ENCODE measurements at places on chromosomes 3 and 15.

- no peak for DNase-seq
Measured at GRCh38 chr15:98592136-98592535, 56.2 kb upstream of the IGF1R start.

GRCh38 chr3:10726787-10727186 is 89.2 kb upstream of the SLC6A11 start:
- no peak for DNase-seq

DNA sequence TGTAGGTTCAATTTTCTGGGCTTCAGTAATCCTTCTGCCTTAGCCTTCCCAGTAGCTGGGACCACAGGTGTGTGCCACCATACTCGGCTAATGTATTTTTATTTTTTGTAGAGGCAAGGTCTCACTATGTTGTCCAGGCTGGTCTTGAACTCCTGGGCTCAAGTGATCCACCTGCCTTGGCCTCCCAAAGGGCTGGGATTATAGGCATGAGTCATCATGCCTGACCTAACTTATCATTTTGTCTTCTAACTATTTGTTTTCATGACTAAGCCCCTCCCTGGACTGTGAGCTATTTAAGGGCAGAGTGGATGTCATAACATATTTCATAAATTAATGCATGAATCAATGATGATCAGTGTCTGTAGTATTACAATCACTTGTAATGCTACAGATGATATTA is 56.1 kb upstream of the PIAS1 start:
- no peak for DNase-seq

- DNase-seq = no peak
Measured at GRCh38 chr3:156334841-156335545, 214.6 kb downstream of the KCNAB1 start.

- no peak for DNase-seq
Measured at GRCh38 chr15:61318802-61319525, 89.9 kb upstream of the RORA start.

DNA sequence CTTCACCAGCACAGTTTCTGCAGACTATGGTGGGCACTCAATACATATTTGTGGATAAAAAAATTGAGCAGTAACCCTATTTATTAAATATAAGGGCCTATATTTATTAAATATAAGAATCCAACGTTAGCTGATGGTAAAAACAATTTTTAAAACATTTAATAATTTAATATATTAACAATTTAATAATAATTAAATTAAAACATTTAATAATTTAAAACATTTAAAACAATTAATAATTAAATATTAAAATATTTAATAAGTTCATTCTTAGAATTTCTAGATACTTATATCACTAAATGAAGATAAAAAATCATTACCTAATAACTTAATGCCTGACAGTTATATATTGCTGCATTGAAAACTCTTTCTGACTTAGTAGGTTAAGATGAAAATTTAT is 880.2 kb upstream of the EPHA6 start:
- no peak for DNase-seq

DNA sequence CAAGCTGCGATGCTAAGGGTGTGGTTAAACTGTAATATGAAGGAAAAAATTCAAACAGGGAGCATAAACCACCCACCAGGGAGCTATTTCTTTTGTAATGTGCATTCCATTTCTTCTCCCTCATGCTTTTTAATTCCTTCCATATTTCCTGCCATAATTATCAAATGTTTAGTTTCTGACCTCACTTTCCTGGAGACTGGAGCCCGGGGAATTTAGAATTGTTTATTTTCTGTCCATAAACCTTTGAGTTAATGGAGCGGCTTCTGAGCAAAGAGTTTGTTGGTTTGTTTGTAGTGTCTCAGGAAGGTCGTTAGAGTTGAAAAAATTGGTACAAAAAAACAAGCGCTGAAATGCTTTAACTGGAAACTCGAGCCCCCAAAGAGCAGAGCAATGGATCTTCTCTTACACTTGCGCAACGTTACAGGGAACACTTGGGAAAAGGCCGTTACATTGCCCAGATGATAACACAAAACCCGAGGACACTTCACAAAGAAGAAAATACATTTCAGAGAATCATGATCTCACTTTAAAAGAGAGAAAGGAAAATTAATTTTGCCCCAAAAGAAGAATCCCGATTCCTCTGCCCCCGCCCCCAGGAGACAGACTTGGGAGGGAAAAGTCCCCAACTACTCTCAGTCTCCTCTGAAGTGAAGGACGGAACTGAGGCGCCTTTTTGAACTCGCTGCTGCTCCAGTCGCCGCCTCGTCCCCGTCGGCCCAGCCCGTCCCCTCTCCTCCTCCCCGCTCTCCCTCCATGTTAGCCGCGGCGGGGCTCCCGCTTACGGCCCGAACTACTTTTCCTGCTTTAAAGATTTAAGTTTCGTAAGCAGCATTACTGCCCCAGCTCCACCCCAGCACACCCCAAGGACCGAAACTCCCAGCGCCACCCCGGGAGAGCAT is 842 bp downstream of the FSTL1 start:
- DNase-seq = no peak

- no peak for DNase-seq
Measured at GRCh38 chr3:140018556-140018955, 83.6 kb downstream of the CLSTN2 start.

- DNase-seq = peak; percentile 76
Measured at GRCh38 chr3:48663489-48664312, 1.0 kb upstream of the CELSR3 start.

GRCh38 chr3:147730284-147730683 is 321.1 kb downstream of the ZIC1 start:
- no peak for DNase-seq

DNA sequence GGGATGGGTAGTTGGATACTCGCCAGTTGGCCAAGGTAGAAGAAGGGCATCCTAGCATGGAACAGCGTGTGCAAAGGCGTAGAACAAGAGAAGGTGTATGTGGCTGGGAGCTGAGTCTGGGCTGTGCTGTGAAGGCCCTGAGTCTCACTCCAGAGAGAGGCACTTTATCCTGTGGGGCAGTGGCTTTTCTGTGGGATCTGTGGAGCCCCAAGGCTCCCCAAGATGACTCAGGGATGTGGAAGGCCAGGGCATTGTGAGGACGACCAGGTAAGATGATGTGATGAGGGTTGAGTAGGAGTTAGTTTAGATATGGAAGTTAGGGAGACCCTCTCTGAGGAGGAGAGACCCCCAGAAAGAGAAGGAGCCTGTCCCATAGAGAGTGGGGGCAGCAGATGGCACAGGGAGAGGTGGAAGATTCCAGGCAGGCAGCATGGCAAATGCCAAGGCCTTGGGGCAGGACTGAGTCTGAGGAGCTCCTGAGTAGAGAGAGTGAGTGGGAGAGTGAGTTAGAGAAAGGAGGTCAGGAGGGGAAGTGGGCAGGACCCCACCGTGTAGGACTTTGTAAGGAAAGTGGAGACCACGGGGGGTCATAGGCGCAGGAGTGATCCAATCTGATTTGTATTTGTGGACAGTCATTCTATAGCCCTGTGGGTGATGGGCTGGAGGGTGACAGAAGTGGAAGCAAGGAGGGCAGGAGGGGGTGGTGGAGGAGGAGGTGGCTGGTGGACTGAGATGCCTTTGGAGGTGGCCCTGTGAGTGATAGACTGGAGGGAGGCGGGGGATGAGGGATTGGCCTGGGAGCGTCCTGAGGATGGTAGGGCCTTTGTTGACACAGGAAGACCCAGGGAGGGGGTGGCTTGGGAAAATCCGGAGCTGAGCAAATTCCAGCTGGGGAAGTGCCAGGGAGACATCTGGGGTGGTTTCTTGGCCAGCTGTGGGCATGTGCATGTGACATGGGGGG is 50.3 kb downstream of the FBLN2 start:
- no peak for DNase-seq

DNA sequence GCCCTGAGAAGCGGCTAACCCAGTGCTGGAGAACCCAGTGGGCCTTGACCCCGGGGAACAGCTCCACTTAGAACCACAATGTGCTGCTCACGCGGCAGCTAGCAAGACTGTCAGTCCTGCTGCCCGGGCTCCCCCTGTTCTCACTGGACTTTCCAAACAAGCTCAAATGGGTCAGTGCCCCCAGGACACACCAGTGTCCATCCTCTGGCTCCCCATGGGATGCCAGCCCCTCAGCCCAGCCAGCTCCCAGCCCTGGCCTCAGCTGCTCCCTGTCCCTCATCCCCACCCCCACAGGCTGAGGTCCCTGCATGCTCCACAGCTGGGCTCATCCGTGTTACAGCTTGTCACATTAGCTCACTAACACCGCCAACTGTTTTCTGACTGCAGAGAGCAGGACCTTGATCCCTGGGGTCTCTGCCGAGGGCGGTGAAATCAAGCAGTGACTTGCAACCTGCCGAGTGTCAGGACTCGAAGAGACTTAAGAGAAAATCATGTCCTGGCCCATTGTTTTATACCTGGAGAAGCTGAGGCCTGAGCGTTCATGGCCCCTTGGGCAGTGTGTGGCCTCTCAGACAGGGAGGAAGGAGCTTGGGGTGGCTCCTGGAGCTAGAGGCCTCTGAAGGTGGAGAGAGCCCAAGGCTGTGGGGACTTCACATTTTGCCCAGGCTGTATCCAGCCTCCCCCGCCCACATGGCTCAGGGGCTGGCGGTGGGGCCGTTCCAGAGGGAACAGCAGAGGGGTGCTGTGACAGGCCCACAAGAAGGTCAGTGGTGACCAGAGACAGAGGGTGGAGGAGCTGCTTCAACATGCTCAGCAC is 157.5 kb downstream of the MEGF11 start:
- peak; percentile 76 for DNase-seq

DNA sequence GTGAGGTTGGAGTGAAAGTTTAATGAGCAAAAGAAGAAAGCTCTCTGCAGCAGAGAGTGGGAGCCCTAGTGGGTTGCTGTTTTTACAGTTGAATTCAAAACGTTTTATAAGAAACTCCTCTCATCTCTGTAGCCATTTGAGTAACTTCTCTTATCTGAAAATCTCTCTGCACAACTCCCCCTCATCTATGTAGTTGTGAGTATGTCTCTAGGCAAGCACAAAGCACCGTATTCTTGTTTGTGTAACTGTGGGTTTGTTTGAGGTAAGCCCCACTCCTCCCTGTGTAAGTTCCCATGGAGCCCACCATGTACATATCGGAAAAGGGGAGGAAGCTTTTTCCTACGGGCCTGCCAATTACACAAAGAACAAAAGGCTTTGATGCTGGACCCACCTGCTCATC is 56.5 kb upstream of the GOLGA6L2 start:
- DNase-seq = no peak

GRCh38 chr3:85846940-85847339 is 888.2 kb downstream of the CADM2 start:
- DNase-seq = no peak

DNA sequence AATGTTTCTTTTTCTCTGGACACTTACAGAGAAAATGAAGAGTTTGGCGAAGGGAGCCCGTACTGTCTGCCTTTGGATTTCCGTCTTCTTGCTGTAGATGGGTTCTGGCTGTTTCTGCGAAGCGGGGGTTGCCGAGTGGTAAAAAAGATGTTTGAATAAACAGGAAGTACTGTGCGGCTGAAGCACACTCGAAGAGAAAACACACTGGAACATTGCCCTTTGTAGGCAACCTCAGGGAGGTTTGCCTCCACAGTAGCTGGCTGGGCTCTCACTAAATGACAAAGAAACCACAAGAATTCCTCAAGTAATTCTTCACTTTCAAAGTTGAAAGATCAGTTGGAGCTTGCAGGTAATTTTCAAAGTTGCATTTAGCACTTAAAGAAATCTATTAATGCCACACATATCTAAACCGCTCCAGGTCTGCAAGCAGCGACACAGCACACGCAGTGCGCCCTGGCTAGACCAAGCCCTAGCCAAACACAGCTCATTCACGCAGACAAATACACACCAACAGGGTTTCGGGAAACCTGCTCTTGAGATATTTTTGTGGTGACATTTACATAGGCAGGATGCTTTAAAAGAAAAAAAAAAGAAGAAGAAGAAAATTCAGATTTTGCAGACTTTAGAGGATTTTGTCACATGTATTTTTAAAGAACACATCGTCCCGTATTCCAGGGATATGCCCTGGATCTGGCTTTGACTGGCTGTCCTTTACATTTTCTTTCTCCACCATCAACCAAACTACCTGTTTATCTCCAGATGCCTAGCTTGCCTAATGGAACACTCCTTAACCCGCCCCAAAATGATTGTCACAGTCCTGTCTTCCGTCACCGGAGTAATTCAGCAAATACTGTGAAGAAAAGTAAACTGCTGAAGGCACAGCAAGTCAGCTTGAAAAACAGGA is 452.8 kb downstream of the FOXP1 start:
- DNase-seq = no peak

DNA sequence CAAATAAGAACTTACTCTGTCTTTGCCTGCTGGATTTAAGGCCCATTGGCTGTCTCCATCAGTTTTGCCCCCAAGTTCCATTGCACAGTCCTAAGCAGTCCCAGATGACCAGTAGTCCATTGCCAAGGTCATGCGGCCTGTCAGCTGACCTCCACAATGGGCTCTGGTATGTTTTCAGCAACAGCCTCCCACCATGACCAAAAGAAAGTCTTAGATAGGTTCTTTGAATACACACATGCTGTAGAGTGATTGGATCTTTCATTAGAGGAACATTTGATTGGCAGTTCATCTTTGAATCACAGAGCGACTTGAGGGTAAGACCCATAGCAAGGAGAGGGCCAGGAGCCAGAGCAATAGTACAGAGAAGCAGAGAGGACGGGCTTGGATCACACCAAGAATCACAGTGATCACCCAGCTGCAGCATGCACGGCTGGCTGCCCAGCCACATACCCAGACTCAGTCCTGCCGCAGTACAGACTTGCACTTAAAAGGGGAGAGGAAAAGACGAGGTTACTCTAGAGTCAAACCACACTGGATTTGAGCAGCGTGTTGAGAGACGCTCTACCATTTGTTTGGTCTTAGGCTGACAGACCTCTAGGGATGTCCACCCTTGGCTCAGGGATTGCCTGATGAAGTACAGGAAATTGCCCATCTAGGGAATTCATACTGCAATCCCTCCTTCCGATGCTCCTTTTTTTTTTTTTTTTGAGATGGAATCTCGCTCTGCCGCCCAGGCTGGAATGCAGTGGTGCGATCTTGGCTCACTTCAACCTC is 50.4 kb downstream of the APH1B start:
- DNase-seq = no peak

DNA sequence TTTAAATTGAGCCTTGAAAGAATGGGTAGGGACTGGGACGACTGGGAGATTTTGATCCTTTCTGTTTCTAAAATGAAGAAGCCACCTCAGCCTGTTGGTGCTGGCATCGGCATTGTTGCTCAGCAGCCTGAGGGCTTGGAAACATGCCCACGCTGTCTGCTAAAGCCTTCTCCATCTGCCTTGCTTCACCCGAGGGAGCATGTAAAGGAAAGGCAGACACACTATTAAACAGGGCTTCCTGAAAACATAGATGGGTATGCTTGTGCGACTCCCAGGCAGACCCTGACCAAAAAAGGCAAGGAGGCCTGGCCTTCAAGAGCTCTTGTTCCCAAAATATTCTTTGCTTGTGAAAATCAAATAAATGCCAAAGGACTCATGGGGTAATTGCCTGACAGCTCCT is 84.2 kb upstream of the SLC4A7 start:
- no peak for DNase-seq

DNA sequence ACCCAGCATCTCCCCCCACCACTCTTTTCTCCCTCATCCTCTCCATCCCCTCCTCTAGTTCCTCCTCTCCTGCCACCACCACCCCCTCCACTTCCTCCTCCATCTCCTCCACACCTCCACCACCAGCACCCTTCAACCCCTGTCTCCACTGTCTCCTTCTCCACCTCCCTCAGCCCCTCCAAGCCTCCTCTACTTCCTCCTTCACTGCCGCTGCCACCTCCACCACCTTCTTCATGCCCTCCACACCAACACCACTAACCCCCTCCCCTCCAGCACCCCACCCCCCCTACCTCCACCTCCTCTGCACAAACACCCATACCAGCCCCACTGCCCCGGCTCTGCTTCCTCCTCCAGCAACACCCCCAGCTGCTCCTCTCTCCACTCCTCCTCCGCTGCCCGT is 88.0 kb downstream of the HES1 start:
- DNase-seq = no peak

Measured in NCI-H524 treated with DMSO at 0.1 percent for 48 hours (cell line).